Left ventricle myocardium superior (tissue), 1 donor: ENCODE measurements at places on chromosomes 13 and 19.

GRCh38 chr13:31980830-31981229, 50.7 kb upstream of the FRY start:
- no peak for DNase-seq

DNA sequence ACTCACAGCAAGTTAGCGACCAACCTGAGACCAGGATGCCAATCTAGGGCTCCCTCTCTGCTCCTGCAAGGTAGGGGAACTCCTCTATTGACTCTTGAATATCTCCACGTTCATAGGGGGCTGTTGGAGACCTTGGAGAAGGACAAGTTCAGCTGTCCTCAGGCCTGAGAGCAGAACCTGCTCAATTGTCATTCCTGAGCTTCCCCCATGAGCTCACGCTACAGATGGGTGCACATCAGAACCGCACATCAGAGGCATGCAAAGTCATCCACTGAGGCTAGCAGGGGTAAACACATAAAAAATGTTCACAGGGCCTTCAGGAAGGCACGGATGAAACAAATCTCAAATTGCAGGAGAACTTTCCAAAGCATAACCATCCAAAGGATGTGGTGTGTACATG, 168.8 kb upstream of the ZNF507 start:
- no peak for DNase-seq

DNA sequence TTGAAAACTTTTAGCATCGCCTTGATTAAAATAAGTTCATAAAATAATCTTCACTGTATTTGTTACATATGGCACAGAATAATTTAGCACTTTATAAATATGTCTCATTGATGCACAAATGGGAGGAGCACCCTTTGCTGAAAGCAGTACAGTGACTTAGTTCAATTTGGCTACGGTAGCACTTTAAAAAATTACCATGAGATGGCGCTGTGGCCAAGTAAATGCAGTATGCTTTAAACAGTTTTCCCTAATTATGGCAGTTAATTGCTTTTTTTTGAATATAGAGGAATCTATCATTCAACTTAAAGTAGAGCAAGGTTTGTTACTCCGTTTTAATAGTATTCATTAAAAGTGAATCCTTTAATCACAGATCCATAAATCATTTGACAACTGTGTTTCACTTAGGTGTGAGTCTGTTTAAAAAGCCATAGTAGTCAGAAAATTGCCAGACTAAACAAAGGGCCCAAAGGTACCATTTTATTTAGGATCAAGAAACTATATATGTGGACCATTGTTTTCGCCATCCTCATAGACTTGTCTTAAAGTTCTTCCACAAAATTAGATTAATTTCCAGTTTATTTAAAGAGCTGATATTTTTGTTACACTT, 34.7 kb upstream of the ESD start:
- DNase-seq: no peak

DNA sequence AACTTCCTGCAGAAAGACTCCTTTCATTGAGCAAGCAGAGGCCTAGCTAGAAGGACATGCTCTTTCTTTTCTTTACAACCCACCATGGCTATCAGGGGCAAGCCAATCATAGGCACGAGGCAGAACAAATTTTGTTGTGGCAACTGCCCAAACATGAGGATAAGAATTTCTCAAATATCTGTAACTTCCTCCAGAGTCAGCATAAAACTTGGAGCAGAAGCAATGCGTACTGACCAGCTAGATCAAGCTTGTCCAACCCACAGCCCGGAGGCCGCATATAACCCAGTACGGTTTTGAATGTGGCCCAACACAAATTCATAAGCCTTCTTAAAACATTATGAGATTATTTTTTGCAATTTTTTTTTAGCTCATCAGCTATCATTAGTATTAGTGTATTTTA, 87.0 kb upstream of the SOX21 start:
- no peak for DNase-seq

DNA sequence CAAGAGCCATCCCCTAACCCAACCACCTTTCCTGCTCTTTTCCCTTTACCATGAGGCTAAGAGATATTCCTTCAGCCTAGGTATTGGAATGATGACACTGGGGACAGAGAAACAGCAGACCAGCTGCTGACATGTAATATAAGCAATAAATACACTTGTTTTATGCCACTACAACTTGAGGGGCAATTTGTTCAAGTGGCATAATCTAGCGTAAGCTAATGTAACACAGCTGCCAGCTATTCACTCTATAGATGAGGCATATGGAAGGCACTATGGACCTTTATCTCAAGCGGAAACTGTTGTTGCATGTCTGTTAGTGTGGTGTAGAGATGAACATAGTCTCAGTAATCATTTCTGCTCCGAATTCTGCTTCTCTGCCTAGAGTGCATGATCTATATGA, 111.1 kb downstream of the STARD13 start:
- DNase-seq: no peak

GRCh38 chr19:7460562-7460966, 28.3 kb downstream of the PEX11G start:
- DNase-seq: no peak

GRCh38 chr19:30388819-30389218, 16.6 kb downstream of the ZNF536 start:
- DNase-seq: no peak
